Activated T-helper 1 cell treated with anti-CD3 and anti-CD28 coated beads, Interleukin-12 subunit alpha, Interleukin-12 subunit beta, Interleukin-2, Interleukin-4 antibody, amounts not matched to agents 30 ng/mL and 10 ng/mL and 1 ng/mL, durations not matched to agents 14 hours and 24 hours and 36 hours (primary cell): ENCODE measurements at places on chromosomes 2 and 18.

- H3K4me1 ChIP-seq, result peaks cover 72% of the 10 kb centered on the region
- H3K36me3 ChIP-seq, result peaks cover 51% of the 10 kb centered on the region
- H3K4me3 ChIP-seq, result no peak overlapping the region
- no peak for DNase-seq
- H3K27ac ChIP-seq, result no peak overlapping the region
These were observed 3.9 kb downstream of the CAB39 start for GRCh38 chr2:230716588-230716987.

DNA sequence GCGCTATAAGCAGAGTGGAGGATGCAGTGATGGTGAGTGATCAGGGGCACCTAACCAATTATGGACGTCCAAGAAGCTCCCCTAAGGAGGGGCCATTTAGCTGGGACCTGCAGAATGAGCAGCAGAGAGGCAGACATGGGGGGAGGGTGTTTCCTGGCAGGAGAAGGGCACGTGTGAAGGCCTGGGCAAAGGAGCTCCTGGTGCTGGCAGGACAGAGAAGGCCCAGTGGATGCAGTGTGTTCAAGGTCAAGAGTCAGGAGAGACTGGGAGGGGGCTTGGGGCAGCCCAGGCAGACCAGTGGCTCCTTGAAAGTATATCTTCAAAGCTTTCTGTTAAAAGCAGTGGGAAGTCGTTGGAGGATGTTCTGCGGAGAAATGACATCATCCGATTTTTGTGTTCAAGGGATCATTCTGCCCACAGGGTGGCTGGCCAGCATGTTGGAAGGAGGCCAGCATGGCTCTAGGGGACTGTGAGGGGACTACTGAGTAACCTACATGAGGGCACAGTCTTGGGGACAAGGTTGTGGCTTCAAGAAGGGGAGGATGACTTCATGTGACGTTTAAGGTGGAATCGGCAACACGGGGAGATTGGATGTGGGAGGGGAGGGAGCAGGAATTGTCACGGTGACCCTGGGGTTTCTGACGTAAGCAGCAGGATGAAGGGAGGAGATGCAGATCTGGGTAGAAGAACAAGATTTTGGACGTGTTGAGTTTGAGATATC lies 9.0 kb upstream of the CIB4 start:
- no peak for DNase-seq
- no peaks in the 10 kb centered on the region for H3K36me3 ChIP-seq
- no peak overlapping the region for H3K4me3 ChIP-seq

DNA sequence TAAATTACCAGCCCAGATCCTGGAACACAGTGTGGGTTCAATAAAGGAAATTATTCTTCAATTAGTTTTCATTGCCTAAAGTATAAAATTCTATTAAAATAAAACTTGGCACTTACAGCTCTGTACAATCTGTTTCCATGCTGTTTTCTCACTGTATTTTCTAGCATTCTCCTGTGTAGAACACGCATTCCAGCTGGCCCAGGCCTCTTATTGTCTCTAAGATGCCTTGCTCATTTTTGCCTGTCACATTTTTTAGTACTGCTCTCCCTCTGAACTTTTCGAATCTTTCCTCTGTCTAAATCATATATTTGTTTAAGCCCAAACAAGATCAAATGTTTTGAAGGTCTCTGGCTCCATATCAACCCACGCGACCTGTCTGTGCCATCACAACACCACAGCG lies 20.8 kb downstream of the MC2R start:
- no peak overlapping the region for H3K4me3 ChIP-seq
- peaks cover 4% of the 10 kb centered on the region for H3K27me3 ChIP-seq
- no peaks in the 10 kb centered on the region for H3K4me1 ChIP-seq
- H3K36me3 ChIP-seq, result no peaks in the 10 kb centered on the region
- no peak for DNase-seq

GRCh38 chr2:47307066-47307465 lies 95.9 kb upstream of the MSH2 start:
- H3K4me1 ChIP-seq, result no peaks in the 10 kb centered on the region
- no peak overlapping the region for H3K27ac ChIP-seq
- no peak overlapping the region for H3K4me3 ChIP-seq
- peaks cover 36% of the 10 kb centered on the region for H3K27me3 ChIP-seq

DNA sequence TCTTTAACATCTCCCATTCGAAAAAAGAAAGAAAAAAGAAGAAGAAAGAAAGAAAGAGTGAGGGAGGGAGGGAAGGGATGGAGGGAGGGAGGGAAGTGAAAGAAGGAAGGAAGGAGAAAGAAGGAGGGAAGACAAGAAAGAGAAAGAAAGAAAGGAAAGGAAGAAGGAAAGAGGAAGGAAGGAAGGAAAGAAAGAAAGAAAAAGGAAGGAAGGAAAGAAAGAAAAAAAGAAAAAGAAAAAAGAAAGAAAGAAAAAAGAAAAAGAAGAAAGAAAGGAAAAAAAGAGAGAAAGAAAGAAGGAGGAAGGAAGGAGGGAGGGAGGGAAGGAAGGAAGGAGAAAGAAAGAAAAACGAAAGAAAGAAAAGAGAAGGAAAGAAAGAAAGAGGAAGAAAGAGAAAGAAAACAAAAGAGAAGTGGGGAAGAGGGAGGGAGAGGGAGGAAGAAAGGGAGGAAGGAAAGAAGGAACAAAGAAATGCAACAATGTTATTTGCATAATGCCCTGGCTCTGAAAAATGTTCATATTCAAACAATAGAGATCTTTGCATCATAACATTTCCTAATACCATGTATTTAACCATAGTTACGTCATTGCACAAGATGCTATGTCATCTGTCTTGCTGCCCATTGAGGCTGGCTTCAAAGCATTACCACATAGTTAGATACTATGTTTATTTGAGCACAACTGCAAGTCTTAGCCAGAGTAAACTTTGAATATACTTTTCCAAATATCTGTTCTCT lies 550.6 kb downstream of the DSC3 start:
- no peak overlapping the region for H3K27ac ChIP-seq
- no peaks in the 10 kb centered on the region for H3K27me3 ChIP-seq
- no peaks in the 10 kb centered on the region for H3K4me1 ChIP-seq
- no peak overlapping the region for H3K4me3 ChIP-seq
- no peaks in the 10 kb centered on the region for H3K36me3 ChIP-seq
- DNase-seq, result no peak

- no peak overlapping the region for H3K4me3 ChIP-seq
- no peaks in the 10 kb centered on the region for H3K4me1 ChIP-seq
- DNase-seq, result no peak
These were observed 1447.2 kb downstream of the LRP1B start for GRCh38 chr2:140683658-140684057.

- peak overlapping the region; percentile 2 for H3K4me3 ChIP-seq
- no peak for DNase-seq
- H3K27me3 ChIP-seq, result no peaks in the 10 kb centered on the region
- peaks cover 34% of the 10 kb centered on the region for H3K4me1 ChIP-seq
- H3K27ac ChIP-seq, result no peak overlapping the region
- H3K36me3 ChIP-seq, result peaks cover 10% of the 10 kb centered on the region
These were observed 50.8 kb upstream of the PEX13 start for GRCh38 chr2:60966507-60967405.

DNA sequence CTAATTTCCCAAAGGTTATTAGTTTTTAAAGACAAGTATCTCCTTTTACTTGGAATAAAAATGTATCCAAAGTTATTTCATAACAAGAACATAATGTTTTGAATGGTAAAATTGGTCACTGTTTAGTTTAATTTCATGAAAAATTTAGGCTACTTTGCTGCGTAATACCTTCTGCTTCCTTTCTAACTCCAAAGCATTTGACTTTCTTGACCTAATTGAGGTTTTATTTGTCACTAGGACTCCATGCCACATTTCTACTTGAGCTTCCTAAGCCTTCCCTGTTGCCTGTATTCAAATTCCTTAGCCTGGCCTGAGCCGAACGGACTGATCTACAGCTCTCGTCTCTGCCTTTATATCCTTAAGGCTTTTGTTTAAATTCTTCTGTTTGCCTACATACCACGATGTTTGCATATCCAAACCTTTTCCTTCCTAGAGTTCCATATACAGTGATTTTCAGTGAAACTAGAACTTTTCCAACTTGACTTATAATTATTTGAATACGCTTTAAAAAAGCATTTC lies 25.1 kb downstream of the ARMC9 start:
- DNase-seq, result no peak
- no peak overlapping the region for H3K4me3 ChIP-seq
- no peak overlapping the region for H3K27ac ChIP-seq
- H3K36me3 ChIP-seq, result no peaks in the 10 kb centered on the region
- peaks cover 2% of the 10 kb centered on the region for H3K27me3 ChIP-seq

DNA sequence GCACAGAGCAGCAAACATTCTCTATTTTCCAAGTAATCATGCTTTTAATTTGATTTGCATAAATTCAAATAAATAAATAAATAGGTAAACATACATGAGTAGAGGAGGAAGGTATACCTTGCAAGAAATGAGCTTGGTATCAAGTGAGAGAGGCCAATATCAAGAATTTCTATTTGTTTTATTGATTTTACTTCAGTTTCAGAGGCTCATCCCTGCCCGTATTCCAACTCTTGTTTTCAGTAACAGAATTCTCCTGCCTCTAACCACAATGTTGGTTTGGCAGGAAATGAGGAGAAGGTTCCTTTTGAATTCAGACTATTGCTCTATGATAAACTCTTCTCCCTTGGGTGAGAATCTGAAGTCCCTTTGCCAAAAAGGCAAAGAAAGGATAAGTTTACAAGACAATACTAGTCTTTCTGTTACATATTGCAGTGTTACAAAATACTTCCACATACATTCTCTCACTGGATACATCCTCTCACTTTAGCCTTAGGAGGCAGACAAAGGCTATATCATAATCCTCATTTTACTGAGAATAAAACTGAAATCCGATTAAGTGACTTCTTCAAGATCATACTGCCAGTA lies 68.3 kb upstream of the ZNF397 start:
- peaks cover 2% of the 10 kb centered on the region for H3K27me3 ChIP-seq
- H3K4me3 ChIP-seq, result no peak overlapping the region
- no peak for DNase-seq
- no peak overlapping the region for H3K27ac ChIP-seq
- peaks cover 10% of the 10 kb centered on the region for H3K4me1 ChIP-seq
- no peaks in the 10 kb centered on the region for H3K36me3 ChIP-seq

- H3K4me1 ChIP-seq, result no peaks in the 10 kb centered on the region
- no peak for DNase-seq
- peaks cover 20% of the 10 kb centered on the region for H3K27me3 ChIP-seq
These were observed 10.6 kb downstream of the FAP start for GRCh38 chr2:162232671-162233070.

DNA sequence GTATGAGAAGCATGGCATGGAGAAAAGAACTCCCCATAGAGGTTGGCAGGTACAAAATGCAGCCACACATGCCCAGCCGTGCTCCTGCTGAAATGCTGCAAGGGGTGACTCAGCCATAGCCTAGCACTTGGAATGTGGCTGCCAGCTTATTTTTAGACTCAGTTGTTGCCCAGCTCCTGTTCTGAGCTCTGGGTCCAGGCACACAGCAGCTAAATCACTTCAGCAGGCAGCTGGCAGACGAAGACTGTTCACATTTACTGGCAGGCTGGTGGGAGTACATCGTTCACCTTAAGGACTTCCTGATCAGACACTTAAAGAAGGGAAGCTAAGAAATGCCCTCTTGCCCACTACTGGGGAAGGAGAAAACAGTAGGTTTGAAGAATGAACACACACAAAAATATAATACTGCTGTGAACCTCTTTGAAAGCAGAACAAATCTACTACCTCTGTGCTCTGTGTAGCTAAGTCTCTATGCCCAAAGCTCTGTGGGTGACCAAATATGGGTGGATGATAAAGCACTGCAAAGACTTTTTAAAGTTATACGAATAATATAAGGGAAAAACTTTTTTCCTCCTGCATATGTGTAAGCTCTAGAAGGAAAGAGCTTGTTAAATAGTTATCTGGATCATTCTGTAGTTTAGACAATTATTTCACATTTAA lies 146.1 kb downstream of the LNPK start:
- H3K27ac ChIP-seq, result no peak overlapping the region
- H3K4me1 ChIP-seq, result no peaks in the 10 kb centered on the region
- DNase-seq, result no peak
- peaks cover 5% of the 10 kb centered on the region for H3K27me3 ChIP-seq

DNA sequence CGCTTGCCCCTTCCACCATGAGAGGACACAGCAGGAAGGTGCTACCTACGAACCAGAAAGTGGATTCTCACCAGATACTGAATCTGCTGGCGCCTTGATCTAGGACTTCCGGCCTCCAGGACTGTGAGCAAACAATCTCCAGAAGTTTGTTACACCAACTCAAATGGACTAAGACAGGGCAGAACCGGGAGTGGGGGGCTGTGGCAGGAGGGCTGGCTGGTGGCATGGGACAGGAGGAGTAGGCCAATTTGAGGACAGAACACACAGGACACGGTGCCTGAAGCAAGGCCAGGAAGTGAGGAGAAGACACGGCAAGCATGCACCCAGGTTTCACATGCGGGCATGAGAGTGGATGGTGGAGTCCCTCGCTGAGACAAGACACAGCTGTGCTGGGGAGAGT lies 40.1 kb downstream of the CRACDL start:
- H3K36me3 ChIP-seq, result no peaks in the 10 kb centered on the region
- H3K4me3 ChIP-seq, result no peak overlapping the region
- DNase-seq, result no peak
- no peaks in the 10 kb centered on the region for H3K4me1 ChIP-seq
- peaks cover 15% of the 10 kb centered on the region for H3K27me3 ChIP-seq

- peak overlapping the region; percentile 98 for H3K27ac ChIP-seq
- H3K27me3 ChIP-seq, result peaks cover 35% of the 10 kb centered on the region
- peaks cover 69% of the 10 kb centered on the region for H3K4me1 ChIP-seq
These were observed 1.1 kb upstream of the CXCR4 start for GRCh38 chr2:136118819-136119716.

- no peak overlapping the region for H3K27ac ChIP-seq
- peaks cover 5% of the 10 kb centered on the region for H3K27me3 ChIP-seq
- no peaks in the 10 kb centered on the region for H3K36me3 ChIP-seq
- DNase-seq, result no peak
- H3K4me1 ChIP-seq, result no peaks in the 10 kb centered on the region
- H3K4me3 ChIP-seq, result no peak overlapping the region
These were observed 50.4 kb downstream of the AP1S3 start for GRCh38 chr2:223786943-223787342.

DNA sequence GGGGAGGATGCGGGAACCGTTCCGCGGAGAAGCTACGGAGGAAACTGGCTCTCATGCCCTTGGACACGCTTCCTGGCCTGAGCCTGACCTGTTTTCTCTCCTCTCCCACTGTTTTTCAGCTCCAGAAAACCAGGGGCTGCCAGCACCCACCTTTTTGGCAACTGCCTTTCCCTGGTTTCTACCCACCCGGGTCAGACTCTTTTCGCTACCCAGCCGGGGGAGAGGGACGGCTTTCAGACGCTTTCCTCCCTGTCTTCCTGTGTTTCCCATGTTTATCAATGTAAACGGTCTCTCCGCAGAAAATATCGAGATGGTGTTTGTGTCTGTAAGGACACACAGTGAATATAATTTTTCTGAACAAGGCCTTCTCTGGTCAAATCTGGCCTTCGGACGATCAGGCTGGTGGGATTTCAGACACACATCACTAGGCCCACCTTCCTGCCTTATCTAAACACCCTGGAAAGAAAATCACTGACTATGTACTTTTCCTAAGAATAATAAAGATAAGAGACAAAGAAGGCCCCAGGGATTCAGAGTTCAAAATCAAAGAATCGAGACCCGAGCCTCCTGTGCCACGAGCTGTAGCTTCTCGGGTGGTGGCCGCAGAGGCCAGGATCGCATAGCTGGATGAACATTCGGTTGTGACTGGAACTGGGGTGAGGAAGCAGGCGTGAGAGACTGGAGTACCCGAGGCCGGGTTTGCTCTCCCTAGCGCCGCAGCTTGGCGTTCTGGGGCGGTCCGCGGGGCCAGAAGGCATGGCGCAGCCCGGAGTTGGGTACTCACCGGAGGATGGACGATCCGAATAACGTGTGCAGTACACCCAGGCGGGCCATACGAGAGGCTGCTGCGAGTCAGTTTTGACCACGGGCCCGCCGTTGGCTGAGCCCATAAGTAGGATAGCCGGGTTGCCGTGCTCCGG lies 1.7 kb downstream of the EN1 start:
- peak overlapping the region; percentile 76 for H3K27ac ChIP-seq
- no peak overlapping the region for H3K4me3 ChIP-seq
- H3K27me3 ChIP-seq, result peaks cover 69% of the 10 kb centered on the region
- no peak for DNase-seq

GRCh38 chr18:80228051-80228848 lies 19.1 kb downstream of the PARD6G start:
- H3K27ac ChIP-seq, result no peak overlapping the region
- no peaks in the 10 kb centered on the region for H3K36me3 ChIP-seq
